ENCODE measurements at places on chromosomes 5 and 9.

DNA sequence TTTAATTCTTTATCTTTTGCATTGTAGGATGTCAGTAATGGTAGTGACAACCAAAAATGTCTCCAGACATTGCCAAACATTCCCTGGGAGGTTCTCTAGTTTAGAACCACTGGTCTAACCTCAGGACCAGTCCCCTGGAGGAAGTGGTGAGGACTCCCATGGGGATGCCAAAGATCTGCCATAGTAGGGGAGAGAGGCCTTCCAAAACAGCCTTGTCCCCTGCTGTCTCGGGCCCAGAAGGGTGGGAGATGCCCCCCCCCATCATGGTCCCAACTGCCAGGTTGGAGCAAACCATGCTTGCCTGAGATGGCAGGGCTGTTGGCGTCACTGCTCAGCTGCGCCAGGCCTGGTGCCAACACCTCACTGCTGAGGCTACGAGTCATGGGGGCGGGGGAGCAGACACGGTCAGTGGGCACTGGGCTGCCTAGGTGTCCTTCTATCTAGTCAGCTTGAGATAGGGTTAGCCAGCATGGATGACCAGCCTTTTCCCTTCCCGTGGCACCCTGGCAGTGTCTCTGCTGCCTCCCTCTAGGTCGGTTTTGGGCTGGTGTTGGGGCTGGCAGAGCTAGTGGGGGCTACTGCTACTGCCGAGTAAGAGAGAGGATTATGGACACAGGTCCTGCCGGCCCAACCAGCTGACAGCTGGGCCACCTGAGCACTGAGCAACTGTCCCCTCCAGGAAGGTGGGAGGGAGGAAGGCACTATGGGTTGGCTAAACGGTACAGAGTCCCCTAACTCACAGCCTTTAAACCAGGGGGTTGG, 8.3 kb upstream of the CXXC5 start:
- no peak for DNase-seq

GRCh38 chr9:110141227-110141793, 66.6 kb downstream of the C9orf152 start:
- no peak for DNase-seq

DNA sequence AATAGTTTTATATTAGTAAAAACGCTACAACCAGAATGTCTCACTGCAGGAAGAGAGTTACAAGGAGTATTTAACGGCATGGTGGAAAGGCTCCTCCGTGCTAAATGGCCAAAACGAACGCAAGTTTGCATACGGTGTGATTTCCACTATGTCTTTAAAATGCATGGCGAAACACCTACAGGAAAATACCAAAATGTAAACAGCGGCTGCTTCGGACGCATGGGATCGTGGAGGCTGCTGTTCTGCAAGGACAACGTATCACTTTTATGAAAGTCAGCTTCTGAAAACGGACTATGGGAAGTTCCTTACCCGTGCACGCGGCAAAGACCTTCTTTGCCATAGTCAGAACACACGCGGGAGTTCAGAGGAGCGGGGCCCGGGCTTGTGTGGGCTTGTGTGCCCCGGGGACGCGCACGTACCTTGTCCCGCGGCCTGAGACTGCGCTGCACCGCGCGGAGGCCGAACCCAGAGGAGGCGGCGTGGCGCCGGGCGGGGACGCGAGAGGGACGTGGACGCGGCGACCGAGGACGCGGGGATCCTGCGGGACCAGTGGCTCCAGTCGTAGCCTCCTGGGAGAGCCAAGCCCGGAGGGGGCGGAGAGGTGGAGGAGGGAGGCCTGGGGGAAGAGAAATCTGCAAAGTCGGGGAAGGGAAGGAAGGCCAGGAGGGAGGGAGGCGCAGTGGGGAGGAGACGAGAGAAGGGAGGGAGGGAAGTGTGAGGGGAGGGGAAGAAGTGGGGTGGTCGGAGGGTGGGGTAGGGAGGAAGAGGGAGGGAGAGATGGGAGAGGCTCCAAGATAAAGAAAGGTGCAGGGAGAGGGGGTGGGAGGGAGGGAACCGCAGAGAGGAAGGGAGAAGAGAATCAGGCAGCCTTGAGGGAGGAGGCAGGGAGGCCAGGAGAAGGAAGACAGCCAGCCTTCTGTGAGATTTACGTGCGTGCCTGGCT, at the start of gene CMBL:
Gene CMBL, minus strand, starts transcription at position 697 of the 943 bp plus-strand sequence. CDS start 17,140 bp downstream, outside the sequence.
- peak; percentile 36 for DNase-seq

GRCh38 chr5:93570294-93571113, 10.5 kb downstream of the NR2F1-AS1 start:
- no peak for DNase-seq

DNA sequence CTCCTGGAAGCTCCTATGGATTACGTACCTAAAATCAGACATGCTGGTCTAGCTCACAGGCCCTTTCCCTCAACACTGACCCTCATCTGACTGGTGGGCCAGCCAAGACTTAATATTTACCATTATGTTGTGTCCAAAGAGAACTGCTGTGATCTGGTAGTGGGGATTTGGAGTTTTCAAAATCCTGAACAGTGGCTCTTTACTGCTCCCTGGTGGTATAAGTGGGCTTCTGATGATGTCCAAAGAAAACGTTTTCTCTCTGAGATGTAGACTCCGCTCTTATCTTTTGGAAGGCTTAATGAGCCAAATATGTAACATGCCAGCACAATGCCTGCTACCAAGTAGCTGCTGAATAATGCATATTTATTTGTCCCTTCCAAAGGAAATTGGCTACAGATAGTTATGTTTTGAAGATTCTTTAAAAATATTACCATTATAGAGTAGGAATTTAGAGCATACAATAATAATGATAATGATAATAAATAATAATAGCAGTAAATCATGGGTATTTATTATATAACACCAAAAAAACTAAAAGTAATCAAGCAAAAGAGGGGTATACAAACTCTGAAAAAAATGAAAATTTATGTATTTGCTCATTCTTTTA, 406.6 kb upstream of the TNC start:
- peak; percentile 43 for DNase-seq

- no peak for DNase-seq
These were observed 183.3 kb upstream of the DMAC1 start for GRCh38 chr9:7982907-7983306.

DNA sequence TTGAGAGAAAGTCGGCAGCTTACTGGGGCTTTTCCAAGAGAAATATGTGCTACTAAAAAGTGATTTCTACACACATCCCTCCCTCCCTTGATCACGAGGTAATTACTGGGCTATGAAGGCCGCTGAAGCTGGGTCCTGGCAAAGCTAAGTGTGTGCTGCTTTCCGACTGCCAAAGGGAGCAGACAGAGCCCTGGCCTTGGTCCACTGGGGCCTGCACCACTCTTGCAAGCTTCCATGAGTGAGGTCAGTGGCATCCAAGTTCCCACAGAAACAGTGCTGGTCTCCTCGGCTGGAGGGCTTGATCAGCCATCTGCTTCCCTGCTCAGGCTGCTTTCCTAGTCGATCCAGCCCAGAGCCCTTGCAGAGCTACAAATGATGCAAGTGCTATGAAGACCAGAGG, 154.8 kb upstream of the LHFPL2 start:
- DNase-seq: no peak

DNA sequence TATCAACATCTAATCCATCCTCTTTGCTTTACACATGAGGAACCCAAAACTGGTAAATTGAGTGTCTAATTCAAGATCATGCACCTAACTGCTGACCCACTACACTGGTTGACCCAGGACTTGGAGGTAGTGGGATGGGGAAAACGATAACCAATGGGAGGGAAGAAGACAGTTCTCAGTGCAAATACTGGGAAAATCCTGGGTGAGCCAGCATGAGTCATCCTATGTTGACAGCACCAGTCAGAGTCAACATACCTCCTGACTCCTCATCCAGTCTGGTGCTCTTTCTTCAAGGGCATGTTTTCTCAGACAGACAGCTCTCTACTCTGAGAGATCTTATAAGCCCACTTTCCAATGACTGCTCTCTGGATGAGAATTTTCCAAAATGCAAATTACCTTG, 232.8 kb upstream of the PTGER4 start:
- DNase-seq: no peak

DNA sequence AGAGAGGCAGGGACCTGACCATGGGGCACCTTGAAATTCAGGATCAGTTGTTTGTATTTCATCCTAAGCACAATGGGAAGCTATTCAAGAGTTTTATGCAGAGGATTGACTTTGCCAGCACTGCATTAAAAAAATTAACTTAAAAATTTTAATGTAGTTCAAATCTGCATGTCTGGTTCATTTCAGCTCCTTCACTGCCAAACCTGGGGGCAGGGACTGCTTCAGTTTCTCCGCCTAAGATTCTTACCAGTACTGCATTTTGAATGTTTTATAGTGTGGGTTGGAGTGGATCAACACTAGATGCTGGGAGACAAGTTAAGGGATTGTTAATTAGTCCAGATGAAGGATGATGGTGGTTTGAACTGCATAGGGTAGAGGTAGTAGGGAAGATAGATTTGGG, 15.7 kb upstream of the MSMP start:
- DNase-seq: no peak

DNA sequence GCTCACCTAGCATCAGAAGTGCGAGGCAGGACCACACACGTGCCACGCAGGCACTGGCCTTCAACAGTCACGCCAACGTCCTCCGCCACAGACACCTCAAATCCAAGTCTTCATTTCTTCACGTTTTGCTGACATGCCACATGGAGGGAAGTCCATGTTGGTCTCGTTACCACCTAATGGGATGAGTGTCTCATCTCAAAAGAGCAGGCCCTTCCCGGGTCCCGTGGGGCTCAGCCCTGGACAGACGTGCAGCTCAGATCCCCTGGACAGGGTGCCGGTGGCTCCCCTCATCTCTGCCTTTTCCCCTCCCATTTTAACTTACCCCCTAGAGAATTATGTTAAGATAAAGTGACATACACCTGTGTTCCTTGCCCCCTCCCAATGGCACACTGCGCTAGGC, 76.8 kb downstream of the MRPL36 start:
- DNase-seq: no peak

- DNase-seq: no peak
These were observed 4.2 kb downstream of the SMC5 start for GRCh38 chr9:70262948-70263347.

GRCh38 chr5:151036556-151036955, 16.2 kb downstream of the GPX3 start:
- no peak for DNase-seq

- no peak for DNase-seq
These were observed 99.6 kb downstream of the LURAP1L start for GRCh38 chr9:12874395-12874794.

GRCh38 chr5:146620031-146620668, 104.2 kb upstream of the GPR151 start:
- DNase-seq: no peak

GRCh38 chr9:26662476-26662875, 230.1 kb downstream of the CAAP1 start:
- no peak for DNase-seq

DNA sequence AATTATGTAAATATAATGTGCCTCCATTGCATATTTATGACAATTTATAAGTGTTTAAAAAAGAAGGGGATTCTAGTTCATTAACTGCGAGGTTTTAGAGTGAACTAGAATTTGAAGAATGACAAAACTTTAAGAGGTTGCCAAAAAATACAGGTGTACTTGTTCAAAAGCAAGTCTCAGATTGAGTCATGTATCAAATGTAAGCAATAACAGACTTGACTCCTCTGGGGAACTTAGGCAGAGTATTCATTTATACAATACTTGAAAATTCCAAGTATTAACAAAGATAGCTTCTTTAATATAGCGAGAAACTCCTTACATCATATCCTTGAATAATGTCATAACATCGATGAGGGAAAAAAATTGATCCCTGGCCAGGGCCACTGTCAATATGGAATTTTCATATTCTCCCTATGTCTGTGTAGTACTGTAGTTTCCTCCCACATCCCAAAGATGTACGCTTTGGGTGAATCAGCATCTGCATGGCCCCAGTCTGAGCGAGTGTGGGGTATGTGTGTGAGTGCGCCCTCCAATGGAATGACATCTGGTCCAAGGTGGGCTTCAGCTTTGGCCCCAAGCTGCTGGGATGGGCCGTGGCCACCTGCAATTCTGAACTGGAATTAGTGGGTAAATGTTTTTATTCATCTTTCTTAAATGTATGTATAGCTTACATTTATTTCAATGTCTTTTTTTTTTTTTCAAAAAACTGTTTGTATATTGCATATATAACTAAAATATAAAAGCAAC, 70.1 kb downstream of the RIC1 start:
- no peak for DNase-seq

- no peak for DNase-seq
These were observed 73.3 kb downstream of the GLIS3 start for GRCh38 chr9:4226331-4227250.

DNA sequence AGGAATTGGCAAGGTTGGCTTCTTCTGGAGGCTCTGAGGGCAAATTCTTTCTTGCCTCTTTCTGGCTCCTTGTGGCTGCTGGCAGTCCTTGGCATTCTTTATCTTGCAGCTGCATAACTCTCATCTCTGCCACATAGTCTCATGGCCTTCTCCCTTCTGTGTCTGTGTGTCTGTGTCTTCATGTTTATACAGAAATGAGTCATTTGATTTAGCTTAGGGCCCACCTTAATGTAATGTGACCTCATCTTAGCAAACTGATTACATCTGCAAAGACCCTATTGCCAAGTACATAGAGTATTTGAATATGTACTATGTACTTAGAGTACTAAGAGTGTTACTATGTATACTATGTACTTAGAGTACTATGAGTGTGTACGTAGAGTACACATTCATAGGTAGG, 122.5 kb downstream of the RFK start:
- DNase-seq: no peak

- DNase-seq: no peak
These were observed 53.5 kb downstream of the NLN start for GRCh38 chr5:65775476-65775875.

DNA sequence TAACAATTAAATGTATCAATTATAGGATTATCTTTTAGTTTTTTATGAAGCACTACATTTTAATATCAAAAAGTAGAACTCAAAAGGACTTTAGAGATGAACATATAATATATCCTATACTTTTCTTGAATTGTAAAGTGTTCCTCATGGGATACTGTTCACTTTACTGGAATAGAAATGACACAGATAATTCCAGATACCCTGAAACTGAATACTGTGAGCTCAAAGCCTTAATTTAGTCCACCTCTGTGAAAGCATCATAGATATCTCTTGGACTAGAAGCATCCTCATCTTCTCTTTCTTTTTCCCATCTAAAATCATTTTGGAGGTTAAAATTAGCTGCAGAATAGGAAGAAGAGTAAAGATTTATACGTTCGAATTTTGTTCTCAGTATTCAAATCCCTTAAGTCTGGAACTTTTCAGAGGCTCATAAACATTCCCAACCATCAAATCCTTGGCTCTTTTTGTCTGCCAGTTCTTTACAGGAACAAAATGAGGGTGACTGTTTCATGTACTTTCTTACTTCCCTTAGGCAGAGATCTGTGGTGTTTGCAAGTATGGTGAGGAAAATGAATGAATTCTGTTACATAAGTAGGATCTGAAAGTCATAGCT, 49.4 kb downstream of the ADAMTS19 start:
- DNase-seq: no peak

Data from mesothelial cell of epicardium (in vitro differentiated cells).